ENCODE measurements at places on chromosomes 6 and 20. TPM values are rescaled to one million over a fixed set of nuclear protein-coding genes. Genes with fewer than 3 reads are reported as not detected.

DNA sequence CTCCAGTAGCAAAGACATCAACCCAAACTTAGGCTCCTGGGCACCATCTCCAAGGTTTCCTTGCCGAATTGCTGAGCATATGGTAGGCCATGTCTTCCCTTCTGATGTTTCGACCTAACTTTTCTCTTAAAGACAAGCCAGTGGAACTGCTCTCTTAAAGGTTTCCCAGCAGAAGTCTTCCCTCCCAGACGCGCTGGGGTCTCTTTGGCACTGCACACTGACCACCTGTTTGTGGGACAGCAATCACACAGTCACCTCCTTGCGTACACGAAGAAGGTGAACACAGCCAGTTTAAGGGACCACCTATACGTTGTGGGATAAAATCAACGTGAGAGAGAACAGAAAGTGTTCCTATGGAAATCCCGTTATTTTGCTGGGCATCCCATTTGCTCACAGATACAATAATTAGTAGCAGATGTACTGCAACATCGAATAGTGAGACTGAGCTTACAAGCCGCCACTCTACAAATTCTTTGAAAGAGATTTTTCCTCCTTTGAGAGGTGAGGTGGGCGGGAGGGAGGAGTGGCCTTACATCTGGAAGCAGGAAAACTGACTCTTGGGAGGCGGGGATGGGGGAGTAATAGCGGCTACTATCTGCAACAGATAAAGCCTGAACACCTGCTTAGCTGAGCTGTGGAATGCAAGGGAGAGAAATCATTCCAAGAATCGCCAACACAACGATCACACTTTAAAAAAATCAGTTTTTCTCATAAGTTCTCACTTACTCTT is 9.9 kb downstream of the GRIK2 start:
- no peaks in the 10 kb centered on the region for H3K27me3 ChIP-seq
- no peaks in the 10 kb centered on the region for H3K36me3 ChIP-seq
- H3K4me3 ChIP-seq: no peak overlapping the region
- no peaks in the 10 kb centered on the region for H3K4me1 ChIP-seq
- H3K27ac ChIP-seq: no peak overlapping the region

GRCh38 chr6:25834950-25835349 is 3.1 kb upstream of the SLC17A1 start:
- peak overlapping the region; percentile 63 for H3K27ac ChIP-seq
- H3K36me3 ChIP-seq: no peaks in the 10 kb centered on the region
- no peaks in the 10 kb centered on the region for H3K4me1 ChIP-seq
- DNase-seq: no peak

DNA sequence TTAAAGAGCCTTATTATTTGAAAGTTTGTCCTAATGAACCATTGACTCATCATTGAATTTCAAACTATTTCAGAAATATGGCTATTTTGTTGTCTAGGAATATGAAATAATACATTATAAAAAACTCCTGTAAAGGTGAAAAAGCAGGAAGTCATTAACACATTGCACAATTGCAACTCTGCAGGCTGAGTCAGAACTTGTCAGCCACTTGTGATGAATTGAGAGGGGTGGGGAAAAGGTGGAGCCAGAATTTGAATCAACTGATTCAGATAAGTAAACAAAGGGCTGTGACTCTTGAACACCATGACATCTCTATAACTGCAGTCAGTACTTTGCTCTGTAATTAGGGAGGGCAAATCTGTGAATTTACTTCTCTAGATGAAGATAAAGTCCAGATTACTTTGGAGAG is 6.0 kb downstream of the C6orf141 start:
- no peaks in the 10 kb centered on the region for H3K4me1 ChIP-seq
- no peak overlapping the region for H3K4me3 ChIP-seq
- DNase-seq: no peak
- no peaks in the 10 kb centered on the region for H3K27me3 ChIP-seq
- no peaks in the 10 kb centered on the region for H3K36me3 ChIP-seq

GRCh38 chr6:146943664-146944063 is 260.6 kb upstream of the STXBP5 start:
- H3K27ac ChIP-seq: no peak overlapping the region
- H3K4me1 ChIP-seq: no peaks in the 10 kb centered on the region
- no peaks in the 10 kb centered on the region for H3K27me3 ChIP-seq
- H3K36me3 ChIP-seq: no peaks in the 10 kb centered on the region

- DNase-seq: no peak
- no peak overlapping the region for H3K4me3 ChIP-seq
- no peaks in the 10 kb centered on the region for H3K36me3 ChIP-seq
- H3K27ac ChIP-seq: no peak overlapping the region
Measured at GRCh38 chr6:133623065-133623464, 265.8 kb upstream of the TCF21 start.

- no peak for DNase-seq
- no peaks in the 10 kb centered on the region for H3K27me3 ChIP-seq
- H3K4me3 ChIP-seq: no peak overlapping the region
- H3K4me1 ChIP-seq: no peaks in the 10 kb centered on the region
Measured at GRCh38 chr6:31113861-31114540, 599 bp upstream of the PSORS1C1 start.

- no peak overlapping the region for H3K4me3 ChIP-seq
- H3K36me3 ChIP-seq: no peaks in the 10 kb centered on the region
- no peak overlapping the region for H3K27ac ChIP-seq
- no peak for DNase-seq
Measured at GRCh38 chr6:27768556-27768955, 143.6 kb downstream of the OR2B2 start.

ULBP1 gene
- total RNA-seq: 3.8 TPM

DNA sequence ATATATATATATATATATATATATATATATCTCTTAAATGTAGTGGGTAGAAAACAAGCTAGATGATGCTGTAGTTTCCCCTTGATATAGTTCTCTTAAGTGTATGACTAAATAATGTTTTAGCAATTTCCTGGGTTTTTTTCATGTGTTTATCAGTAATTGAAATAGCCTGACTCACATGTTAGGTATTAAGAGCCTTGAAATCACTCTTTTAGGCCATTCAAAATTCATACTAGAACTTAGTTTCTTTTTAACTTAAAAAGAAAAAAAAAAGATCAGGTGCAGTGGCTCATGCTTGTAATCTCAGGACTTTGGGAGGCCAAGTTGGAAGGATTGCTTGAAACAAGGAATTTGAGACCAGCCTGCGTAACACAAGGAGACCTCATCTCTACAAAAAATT is 44.1 kb downstream of the NKX2-4 start:
- peaks cover 38% of the 10 kb centered on the region for H3K36me3 ChIP-seq
- DNase-seq: no peak
- H3K27ac ChIP-seq: no peak overlapping the region
- no peak overlapping the region for H3K4me3 ChIP-seq
- H3K27me3 ChIP-seq: no peaks in the 10 kb centered on the region
- no peaks in the 10 kb centered on the region for H3K4me1 ChIP-seq

DNA sequence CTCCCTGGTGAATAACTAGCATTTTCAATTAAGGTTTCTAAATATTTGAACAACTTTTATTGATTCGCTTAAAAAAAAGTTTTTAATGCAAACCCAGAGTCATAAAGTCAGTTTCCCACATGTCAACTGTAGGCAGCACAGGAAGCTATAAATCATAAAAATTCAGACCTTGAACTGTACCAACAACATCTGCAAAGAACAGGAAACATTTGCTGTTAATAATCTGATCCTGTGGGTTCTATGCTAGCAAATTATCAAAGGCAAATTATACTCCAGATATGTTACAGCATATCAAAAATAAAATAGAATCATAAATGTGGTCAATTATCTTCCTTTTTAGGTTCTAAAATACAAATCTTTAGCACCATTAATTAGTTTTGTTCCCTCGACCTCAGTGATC is 16.6 kb upstream of the MAP7 start:
- H3K27me3 ChIP-seq: no peaks in the 10 kb centered on the region
- no peak overlapping the region for H3K27ac ChIP-seq
- H3K4me3 ChIP-seq: no peak overlapping the region

DNA sequence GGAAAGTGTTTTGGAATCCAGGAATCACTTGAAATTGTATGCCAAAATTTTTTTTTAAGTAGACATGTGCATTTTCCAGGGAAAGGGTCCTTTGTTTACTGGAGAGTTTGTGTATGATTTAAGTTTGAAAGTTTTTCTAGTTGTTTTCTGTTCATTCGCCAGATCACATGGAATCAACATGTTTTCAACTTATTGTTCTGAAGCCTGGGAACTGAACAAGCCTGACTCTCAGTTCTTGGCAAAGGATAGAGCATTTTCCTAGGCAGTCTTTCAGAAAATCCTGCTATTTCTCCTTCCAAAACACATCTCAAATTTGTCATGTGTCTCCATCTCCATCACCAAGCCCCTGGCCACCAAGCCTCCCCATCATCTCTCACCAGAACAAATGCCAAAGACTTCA is 374.8 kb downstream of the MAFB start:
- H3K27ac ChIP-seq: peak overlapping the region; percentile 69
- no peaks in the 10 kb centered on the region for H3K27me3 ChIP-seq
- no peaks in the 10 kb centered on the region for H3K36me3 ChIP-seq
- peaks cover 14% of the 10 kb centered on the region for H3K4me1 ChIP-seq

- H3K4me1 ChIP-seq: no peaks in the 10 kb centered on the region
- no peaks in the 10 kb centered on the region for H3K27me3 ChIP-seq
- no peaks in the 10 kb centered on the region for H3K36me3 ChIP-seq
- no peak for DNase-seq
- no peak overlapping the region for H3K4me3 ChIP-seq
Measured at GRCh38 chr6:3193102-3193849, 34.2 kb downstream of the TUBB2B start.

B3GALT4 gene
- 15.9 TPM for total RNA-seq

- H3K4me1 ChIP-seq: no peaks in the 10 kb centered on the region
- no peak overlapping the region for H3K27ac ChIP-seq
- H3K4me3 ChIP-seq: no peak overlapping the region
- DNase-seq: no peak
- H3K36me3 ChIP-seq: no peaks in the 10 kb centered on the region
Measured at GRCh38 chr6:10177704-10178103, 237.2 kb downstream of the TFAP2A start.

DNA sequence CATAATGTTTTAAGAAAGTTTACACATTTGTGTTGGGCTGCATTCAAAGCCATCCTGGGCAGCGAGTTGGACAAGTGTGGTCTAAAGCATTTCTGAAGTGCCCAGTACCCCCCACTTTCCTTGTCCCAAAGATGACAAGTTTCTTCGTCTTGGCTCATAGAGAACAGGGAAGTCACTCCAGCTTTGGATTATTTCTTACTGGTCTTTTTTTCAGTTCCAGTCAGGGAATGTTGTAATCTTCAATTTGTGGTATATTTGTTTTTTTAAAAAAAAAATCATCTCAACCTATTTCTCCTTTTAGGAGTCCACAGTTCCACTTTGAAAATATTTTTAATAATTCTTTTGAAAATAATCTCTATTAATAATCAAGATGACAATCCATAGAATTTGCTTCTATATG is 34.0 kb downstream of the SLX4IP start:
- no peaks in the 10 kb centered on the region for H3K27me3 ChIP-seq
- no peak for DNase-seq
- H3K36me3 ChIP-seq: no peaks in the 10 kb centered on the region
- peaks cover 43% of the 10 kb centered on the region for H3K4me1 ChIP-seq

NRSN1 gene
- not detected for total RNA-seq

DNA sequence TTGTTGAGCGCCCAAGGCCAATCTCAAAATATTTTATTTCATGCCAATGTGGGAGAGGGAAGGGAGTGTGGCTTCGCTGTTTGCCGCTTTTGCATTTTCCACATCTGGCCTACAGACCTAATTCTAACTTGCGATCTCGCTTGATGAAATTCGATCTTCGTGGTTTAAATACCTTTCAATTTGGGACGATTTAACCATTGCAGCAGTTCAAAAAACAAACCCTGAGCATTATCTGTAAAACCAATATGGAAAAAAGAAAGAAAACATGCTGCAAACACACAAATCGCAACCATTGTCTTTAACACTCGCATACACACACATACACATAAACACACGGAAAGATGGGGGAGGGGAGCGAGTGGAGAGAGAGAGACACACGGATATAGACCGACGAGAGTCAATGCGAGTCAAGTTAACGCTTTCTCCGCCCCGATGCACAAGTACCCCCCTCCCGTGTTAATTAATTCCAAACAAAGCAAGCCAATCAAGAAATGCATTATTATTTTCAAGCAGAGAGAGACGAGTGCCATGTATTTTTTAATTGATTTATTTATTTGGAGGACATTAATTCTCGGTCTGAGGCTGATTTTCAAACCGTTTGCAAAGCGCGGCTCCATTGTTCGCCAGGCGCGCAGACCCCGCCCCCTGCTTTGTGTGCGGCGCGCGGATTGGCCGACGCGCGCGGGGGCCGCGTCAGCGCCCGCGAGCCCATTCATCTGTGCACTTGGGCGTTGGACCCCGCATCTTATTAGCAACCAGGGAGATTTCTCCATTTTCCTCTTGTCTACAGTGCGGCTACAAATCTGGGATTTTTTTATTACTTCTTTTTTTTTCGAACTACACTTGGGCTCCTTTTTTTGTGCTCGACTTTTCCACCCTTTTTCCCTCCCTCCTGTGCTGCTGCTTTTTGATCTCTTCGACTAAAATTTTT is at the start of gene MARCKS:
MARCKS (plus strand) TSS at position 721 of the 931 bp plus-strand sequence. CDS start 401 bp downstream, outside the sequence.
- no peaks in the 10 kb centered on the region for H3K4me1 ChIP-seq
- H3K27me3 ChIP-seq: no peaks in the 10 kb centered on the region
- peak within 1 kb of the TSS; percentile 89 for H3K27ac ChIP-seq

DNA sequence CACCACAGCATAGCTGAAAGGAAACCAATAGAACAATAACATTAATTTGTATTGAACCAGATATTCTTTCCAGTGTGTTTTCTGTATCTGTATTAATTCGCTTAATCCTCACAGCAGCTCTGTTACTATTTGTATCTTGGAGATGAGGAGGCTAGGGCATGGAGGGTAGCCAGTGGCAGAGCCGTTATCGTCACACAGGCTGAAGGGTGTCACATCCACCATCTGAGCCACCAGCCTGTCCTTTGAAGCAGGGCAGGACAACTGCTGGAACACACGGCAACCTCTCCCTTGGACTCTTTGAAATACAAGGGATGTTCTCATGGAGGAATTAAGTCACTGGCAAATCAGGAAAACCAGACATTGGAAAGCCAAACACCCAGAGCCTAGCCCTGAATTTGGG is 628.0 kb upstream of the CDH4 start:
- DNase-seq: no peak
- no peak overlapping the region for H3K27ac ChIP-seq
- no peaks in the 10 kb centered on the region for H3K36me3 ChIP-seq
- no peaks in the 10 kb centered on the region for H3K4me1 ChIP-seq
- no peak overlapping the region for H3K4me3 ChIP-seq

EFCAB8 gene
- not detected for total RNA-seq

- H3K27me3 ChIP-seq: no peaks in the 10 kb centered on the region
- DNase-seq: no peak
- no peak overlapping the region for H3K4me3 ChIP-seq
Measured at GRCh38 chr6:46221222-46221793, 50.5 kb upstream of the ENPP5 start.

SLC18B1 gene
- total RNA-seq: 1.7 TPM

GRCh38 chr20:54473340-54473739 is 2.1 kb upstream of the DOK5 start:
- no peaks in the 10 kb centered on the region for H3K36me3 ChIP-seq
- H3K4me1 ChIP-seq: no peaks in the 10 kb centered on the region
- DNase-seq: no peak
- H3K27ac ChIP-seq: no peak overlapping the region
